Gastrocnemius medialis (tissue), 4 donors: ENCODE measurements at places on chromosomes 11 and 22. TPM values are rescaled to one million over a fixed set of nuclear protein-coding genes. Genes with fewer than 3 reads are reported as not detected.

- H3K4me3 ChIP-seq, result no peak overlapping the region
- no peaks in the 10 kb centered on the region for H3K4me1 ChIP-seq
- DNase-seq, result no peak
- no peaks in the 10 kb centered on the region for H3K36me3 ChIP-seq
Observed at GRCh38 chr11:74417860-74418508, 19.8 kb upstream of the PGM2L1 start.

DNA sequence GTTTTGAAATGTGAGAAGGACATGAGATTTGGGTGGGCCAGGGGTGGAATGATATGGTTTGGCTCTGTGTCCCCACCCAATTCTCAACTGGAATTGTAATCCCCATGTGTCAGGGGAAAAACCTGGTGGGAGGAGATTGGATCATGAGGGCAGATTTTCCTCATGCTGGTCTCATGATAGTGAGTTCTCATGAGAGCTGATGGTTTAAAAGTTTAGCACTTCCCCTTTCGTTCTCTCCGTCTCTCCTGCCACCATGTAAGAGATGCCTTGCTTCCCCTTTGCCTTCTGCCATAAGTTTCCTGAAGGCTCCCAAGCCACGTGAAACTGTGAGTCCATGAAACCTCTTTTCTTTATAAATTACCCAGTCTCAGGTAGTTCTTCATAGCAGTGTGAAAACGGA is 113.5 kb downstream of the FCHSD2 start:
- no peak overlapping the region for H3K4me3 ChIP-seq
- H3K36me3 ChIP-seq, result no peaks in the 10 kb centered on the region
- H3K27ac ChIP-seq, result no peak overlapping the region
- DNase-seq, result no peak

DNA sequence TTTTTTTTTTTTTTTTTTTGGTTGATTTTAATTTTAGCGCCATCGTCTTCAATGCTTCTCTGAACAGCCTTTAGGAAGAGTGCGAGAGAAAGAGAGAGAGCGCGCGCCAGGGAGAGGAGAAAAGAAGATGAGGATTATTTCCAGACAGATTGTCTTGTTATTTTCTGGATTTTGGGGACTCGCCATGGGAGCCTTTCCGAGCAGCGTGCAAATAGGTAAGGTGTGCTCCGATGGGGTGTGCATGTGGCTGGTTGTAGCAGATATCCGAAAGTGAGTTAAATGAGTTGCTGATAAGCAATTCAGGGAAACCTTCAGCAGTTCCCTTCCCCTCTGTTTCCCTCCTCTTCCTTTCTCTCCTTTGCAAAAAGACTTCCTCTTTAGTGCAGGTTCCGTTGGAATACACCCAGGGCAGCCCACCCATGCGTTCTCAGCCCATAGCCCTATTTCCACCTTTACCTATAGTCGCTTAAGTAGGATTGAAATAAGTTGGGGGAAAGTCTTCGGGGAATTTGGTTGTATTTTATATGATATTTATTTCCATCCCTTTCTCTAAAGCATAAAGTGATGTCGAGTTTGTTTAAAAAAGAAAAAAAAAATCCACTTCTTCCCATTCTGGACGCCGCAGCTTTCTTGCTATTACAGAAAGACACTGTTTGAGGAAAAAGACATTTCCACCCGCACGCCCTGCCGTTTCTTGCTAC is 1.1 kb downstream of the GRIA4 start:
- peak overlapping the region; percentile 30 for H3K4me3 ChIP-seq
- DNase-seq, result no peak
- H3K27ac ChIP-seq, result no peak overlapping the region
- no peaks in the 10 kb centered on the region for H3K4me1 ChIP-seq

The DEUP1 gene
- not detected for total RNA-seq

- no peaks in the 10 kb centered on the region for H3K27me3 ChIP-seq
- H3K4me1 ChIP-seq, result no peaks in the 10 kb centered on the region
Observed at GRCh38 chr11:29166306-29166705, 850.5 kb downstream of the KCNA4 start.
